ENCODE measurements at places on chromosomes 5 and 9.
A peak's percentile ranks its signal among the peaks of the same experiment; 100 is the strongest.

DNA sequence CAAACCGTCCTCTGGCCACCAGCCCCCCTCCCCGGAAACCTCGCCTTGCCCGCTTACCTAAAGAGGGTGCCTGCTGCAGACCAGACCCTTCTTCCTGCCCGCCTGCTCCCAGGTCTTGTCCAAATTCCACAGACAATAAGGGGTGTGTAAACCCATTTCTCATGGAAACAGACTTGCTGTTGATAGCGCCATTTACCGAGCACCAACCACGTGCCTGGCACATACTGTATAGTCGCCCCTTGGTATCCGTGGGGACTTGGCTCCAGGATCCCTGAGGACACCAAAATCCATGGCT is 25.1 kb downstream of the CDHR2 start:
- DNase-seq, result no peak

DNA sequence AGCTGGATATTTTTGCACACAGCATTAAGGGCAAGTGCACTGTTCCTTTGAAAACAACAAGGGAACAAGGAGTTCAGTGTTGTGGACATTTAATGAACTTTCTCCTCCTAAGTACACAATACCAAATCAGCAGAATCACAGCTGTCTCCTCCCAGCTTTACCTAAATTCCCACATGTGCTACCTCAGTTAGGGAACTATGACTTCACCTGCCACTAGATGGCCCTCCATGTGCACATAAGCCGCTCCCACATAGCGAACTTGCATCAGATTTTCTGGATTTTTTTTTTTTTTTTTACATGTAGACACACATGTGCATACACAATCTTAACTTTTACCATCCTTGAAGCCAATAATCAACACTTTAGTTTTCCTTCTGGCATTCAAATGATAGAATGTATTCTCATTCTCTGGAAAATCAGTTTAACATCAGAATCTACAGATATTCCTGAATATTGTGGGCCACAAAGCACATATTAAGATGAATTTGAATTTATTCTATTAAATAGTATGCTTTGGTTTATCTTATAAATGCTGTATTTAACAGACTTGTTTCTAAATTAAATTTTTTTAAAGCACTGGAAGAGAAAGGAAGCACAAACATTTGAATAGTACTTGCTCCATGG is 123.6 kb downstream of the PALM2AKAP2 start:
- peak; percentile 78 for DNase-seq

GRCh38 chr5:172642486-172642885 is 1.4 kb downstream of the NEURL1B start:
- no peak for DNase-seq

- DNase-seq, result no peak
These were observed 140.4 kb downstream of the ATPSCKMT start for GRCh38 chr5:10109299-10109698.

- no peak for DNase-seq
These were observed 241.4 kb upstream of the SLC24A2 start for GRCh38 chr9:20030221-20030620.

DNA sequence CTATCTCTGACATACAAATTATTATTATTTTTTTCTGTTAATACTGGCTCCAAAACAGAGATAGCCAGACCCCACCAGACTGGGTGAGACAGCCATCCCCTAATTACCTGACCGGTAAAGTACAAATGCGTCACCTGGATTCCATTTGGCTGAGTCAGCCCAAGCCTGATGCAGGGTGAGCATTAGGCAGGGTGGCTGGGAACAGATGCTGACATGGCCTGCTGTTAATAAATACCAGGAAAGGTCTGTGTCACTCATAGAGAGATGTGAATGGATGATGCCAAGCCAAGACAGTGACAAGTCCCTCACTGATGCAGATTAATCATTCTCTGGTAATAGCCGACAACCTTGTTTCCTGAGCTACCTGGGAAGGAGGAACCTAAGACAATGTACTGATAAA is 183.5 kb downstream of the TRIM32 start:
- DNase-seq, result no peak

DNA sequence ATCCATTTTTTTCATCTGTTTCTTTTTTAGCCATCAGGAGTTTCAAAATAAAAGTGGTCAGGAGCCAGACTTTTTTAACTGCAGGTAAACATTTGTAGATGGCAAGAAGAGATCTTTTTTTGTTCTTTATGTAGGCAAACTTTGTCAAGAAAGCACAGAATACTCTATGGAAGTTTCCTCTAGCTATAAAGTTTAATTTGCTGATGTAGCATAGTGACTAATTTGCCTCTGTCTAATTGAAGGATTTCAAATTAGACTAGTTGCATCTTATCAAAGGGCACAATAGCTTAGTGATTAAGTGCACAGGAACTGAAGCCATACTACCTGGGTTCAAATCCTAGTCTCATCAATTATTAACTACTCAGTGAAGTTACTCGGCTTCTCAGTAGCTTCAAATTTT is 22.0 kb downstream of the FGF10 start:
- no peak for DNase-seq

DNA sequence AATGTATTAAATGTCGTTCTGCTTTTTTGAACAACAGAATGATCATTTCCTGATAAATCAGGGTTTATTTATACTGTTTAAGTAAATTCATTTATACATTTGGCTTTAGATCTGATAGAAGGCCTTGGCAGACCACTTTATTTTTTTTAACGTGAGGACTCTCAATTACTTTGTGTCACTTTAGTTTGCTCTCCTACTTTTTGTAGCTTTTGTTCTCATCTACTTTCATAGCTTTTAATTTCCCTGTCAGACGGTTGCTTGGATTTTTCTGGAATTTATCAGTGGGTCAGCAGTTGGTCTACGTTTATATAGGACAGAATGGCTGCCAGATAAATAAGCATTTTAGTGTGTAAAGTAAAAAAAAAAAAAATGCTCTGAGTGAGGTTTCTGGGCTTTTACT is 902.3 kb upstream of the DMAC1 start:
- DNase-seq, result no peak

DNA sequence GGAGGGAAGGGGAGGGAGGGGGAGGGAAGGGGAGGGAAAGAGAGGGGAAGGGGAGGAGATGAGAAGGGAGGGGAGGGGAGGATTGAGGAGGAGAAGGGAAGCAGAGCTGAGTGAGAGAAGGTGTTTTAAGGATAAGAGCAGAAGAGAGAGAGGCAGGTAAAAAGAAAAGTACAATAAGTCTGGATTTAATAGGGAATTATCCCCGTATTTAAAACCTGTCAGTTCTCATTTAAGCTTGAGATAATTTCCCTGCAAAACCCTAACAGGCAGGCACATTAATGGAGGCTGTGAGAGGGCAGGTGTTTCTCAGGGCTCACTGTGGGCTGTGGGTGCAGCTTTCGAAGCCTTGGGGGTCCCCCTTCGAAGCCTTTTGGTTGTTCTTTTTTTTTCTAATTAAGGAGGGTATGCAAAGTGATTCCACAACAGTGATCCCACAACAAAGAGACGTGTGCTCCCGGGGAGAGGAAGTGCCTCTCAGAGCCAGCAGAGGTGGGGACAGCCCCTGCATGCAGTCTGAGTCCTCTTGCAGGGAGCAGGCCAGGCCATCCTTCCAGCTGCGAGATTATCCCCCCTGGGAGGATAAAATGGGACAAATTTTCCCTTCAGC is 317.9 kb upstream of the IRX1 start:
- no peak for DNase-seq

DNA sequence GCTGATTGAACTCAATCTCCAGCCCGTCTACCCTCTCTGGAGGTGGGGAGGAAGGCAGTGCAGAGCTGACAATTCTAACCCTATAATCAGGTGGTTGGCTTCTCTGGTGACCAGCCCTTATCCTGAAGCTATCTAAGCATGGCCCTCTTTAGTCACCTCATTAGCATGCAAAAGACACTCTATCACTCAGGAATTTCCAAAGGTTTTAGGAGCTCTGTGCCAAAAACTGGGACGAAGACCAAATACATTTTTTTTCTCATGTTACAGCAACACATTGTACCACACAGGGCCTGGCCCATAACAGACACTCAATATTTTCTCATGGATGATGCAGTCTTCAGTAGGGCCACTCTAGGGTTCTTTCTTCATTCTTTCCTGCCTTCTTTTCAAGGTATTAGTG is 118.8 kb upstream of the VLDLR start:
- no peak for DNase-seq

DNA sequence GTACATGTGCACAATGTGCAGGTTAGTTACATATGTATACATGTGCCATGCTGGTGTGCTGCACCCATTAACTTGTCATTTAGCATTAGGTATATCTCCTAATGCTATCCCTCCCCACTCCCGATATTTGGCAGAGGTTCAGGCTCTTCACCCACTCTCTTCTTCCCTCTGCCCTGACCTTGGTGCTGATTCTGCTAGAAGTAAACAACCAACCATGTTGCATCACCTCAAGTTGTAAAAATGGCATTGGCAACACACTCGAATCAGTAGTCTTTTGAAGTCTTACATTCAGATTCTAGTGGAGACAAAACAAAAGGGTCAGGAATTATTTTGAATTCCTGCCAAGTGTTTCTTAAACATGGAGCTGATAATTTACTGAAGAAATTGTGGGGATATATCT is 40.0 kb downstream of the PRR16 start:
- DNase-seq, result no peak

GRCh38 chr9:78539904-78540303 is 243.0 kb downstream of the PSAT1 start:
- DNase-seq, result no peak

- DNase-seq, result no peak
These were observed 38.6 kb upstream of the KCNMB1 start for GRCh38 chr5:170427672-170428236.

GRCh38 chr5:77239126-77239741 is 28.8 kb downstream of the PDE8B start:
- DNase-seq, result no peak

DNA sequence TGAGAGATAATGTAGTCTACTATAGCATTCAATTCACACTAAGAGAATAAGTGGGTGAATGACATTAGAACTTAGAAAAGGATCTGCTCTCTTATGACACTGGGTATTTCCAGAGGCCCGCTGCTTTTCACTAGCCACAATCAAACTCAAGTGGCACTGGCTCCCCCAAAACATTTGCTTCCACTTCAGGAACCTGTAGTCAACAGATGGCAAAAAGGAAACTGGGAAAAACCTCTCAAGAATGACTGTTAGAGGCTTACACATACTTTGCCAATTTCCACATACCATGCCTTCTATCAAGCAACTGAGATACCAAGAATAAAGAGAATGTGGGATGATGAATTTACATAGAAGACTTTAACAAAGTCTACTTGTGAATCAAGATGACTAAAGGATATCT is 11.2 kb downstream of the POC5 start:
- DNase-seq, result no peak

GRCh38 chr9:120718316-120718715 is 4.0 kb upstream of the MEGF9 start:
- no peak for DNase-seq

- no peak for DNase-seq
These were observed 181.4 kb upstream of the TBCA start for GRCh38 chr5:77957516-77957915.

DNA sequence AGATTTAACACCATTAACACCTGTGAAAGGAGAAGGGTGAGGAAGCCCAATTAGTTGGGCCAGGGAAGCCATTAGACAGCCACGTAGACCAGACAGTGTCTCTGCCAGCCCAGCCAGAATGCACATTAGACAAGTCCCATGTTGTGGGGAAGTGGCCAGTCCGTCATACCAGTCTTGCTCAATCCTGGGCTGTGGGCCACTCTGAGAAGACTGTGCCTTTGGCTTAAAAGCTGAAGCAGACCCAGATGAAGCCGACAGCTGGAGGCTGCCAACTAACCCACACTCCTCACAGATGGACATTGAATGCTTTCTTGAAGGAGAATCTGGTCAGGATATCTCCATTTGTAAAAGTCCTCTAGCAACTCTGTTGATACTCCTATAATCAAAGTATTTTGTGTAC is 128.5 kb downstream of the CHSY3 start:
- DNase-seq, result no peak

DNA sequence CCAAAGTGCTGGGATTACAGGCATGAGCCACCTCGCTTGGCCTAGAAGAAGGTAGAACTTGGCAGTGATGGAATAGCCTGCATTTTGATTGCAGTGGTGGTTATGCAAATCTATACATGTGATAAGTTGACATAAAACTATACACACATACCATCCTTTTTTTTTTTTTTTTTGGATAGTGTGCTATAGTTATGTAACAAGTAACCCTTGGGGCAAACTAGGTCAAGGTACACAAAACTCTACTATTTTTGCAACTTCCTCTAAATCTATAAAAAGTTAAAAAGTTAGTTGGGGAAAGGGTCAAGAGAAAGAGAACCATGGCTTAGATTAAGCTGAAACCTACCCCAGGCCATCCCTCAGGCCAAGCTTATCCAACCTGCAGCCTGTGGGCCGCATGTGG is 11.1 kb downstream of the TRIM14 start:
- DNase-seq, result no peak

DNA sequence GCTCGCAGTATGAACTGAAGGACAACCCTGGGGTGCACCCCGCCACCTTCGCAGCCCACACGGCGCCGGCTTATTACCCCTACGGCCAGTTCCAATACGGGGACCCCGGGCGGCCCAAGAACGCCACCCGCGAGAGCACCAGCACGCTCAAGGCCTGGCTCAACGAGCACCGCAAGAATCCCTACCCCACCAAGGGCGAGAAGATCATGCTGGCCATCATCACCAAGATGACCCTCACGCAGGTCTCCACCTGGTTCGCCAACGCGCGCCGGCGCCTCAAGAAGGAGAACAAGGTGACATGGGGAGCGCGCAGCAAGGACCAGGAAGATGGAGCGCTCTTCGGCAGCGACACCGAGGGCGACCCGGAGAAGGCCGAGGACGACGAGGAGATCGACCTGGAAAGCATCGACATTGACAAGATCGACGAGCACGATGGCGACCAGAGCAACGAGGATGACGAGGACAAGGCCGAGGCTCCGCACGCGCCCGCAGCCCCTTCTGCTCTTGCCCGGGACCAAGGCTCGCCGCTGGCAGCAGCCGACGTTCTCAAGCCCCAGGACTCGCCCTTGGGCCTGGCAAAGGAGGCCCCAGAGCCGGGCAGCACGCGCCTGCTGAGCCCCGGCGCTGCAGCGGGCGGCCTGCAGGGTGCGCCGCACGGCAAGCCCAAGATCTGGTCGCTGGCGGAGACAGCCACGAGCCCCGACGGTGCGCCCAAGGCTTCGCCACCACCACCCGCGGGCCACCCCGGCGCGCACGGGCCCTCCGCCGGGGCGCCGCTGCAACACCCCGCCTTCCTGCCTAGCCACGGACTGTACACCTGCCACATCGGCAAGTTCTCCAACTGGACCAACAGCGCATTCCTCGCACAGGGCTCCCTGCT is 3.8 kb downstream of the IRX1 start:
- no peak for DNase-seq

DNA sequence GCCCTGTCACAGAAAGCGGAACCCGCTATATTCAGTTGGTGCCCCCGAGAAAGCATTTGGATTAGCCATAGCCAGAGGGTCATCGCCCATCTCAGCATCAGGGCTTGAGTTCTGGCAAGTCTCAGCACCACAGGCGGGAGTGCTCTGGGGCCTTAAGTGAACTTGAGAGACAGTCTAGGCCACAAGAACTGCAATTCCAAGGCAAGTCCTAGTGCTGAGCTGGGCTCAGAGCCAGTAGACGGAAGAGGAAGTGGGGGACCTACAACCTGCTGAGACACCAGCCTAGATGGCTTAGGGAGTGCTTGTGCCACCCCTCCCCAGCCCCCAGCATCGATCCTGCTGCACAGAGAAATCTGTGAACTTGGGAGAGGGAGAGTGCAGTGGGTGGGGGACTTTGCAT is 594.9 kb downstream of the CCDC171 start:
- DNase-seq, result no peak

GRCh38 chr9:19493174-19493811 is 84.5 kb downstream of the ACER2 start:
- peak; percentile 7 for DNase-seq

GRCh38 chr5:60522292-60522905 is 177.6 kb downstream of the DEPDC1B start:
- no peak for DNase-seq

Data from amniotic stem cell (primary cell).